ENCODE measurements at places on chromosomes 2 and 18. TPM values are rescaled to one million over a fixed set of nuclear protein-coding genes. Genes with fewer than 3 reads are reported as not detected.

GRCh38 chr2:24410976-24411375 is 50.6 kb upstream of the ITSN2 start:
- no peak for DNase-seq

DNA sequence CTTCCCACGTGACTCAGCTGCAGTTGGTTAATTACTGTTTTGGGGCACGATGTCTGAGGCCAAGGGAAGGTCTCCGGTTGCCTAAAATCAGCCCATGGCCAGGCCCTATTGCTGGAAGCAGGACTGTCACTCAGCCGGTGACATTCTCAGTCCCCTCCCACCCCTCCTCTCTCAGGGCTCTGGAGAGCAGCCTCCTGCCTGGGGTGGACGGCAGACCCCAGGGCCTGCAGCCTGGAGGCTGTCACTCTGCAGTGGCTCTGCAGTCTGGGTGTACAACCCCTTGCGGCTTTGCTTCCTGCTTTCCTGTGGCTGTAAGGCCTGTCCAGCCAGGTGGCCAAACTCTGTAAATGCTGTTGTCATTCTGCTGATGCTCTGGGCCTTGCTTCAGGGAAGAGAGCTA is 32.8 kb downstream of the ZBTB7C start:
- no peak for DNase-seq

GRCh38 chr2:157692768-157693167 is 64.1 kb upstream of the ACVR1C start:
- DNase-seq, result no peak

DNA sequence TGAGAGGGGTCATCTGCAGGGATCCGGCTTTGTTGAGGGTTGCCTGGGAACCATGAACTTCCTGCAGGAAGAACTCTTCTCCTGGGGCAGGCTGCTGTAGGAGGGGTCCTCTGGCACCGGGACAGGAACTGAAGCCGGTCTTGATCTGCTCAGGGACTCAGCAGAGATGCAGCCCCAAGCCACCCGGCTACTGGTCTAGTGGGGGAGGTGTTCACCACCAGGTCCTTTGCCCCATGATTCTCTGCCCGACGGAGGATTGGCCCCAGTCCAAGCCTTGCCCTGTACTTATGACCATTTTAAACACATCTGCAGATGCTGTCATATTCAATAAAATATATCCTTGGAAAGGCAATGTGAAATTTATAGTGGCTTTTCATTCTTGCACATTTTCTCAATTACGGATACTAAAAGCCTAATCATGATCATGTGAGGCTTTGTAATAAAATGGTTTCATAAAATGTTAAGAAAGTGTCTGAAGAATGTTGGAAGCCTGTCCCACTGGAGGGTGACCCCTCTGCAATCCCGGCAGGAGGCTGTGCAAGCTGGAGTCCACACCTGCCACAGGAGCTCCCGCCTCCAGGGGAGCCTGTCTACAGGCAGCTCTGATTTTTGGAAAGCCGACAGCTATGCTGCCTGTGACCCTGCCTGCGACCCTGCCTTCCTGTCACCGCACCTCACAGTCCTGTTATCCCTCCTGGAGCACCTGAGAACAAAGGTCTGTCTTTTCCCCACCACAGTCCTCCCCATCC is 98.8 kb upstream of the TAF1B start:
- no peak for DNase-seq

GRCh38 chr2:132884292-132884691 is 214.3 kb upstream of the LYPD1 start:
- DNase-seq, result no peak

GRCh38 chr2:106041150-106041549 is 153.0 kb downstream of the UXS1 start:
- DNase-seq, result no peak

DNA sequence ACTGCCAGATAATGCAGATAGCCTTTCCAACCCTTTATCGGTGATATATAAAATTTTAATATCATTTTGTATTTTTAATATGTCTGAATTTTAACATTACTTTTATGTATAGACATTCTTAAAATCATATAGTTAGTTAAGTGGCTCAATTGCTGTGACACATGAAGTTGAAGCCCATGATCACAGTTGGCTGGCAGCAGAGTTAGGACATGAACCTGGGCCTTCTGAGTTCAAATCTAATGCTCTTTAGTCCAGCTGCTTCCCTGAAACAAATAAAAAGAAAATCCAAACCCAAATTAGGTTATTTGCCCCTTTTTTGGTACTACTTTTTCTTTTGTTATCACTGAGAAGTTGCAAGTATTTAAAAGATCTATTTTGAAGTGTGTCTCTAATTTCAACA is 5.6 kb downstream of the ELP2 start:
- no peak for DNase-seq

GRCh38 chr2:106830191-106830590 is 55.8 kb downstream of the ST6GAL2 start:
- no peak for DNase-seq

DNA sequence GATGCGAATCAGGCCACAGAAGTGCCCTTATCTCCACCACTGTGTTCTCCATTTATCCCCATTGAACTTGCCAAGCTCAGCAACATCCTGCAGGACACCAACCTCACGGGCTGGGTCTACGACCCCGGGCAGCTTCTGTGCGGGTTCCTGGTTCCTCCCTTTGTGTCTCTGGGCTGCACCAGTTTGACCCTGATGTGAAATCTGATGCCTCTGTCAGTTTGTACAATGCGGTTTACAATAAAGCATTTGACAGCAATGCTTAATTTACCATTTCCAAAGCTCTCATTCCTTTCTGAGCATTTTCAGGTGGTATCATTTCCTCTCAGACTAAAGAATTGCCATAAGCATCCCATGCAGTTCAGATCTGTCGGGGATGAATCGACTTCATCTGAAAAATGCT is 3.3 kb upstream of the TMEM18 start:
- no peak for DNase-seq

GRCh38 chr2:44578471-44579093 is 216.8 kb downstream of the CAMKMT start:
- DNase-seq, result no peak

GRCh38 chr2:85933753-85934594 is 45.2 kb upstream of the ST3GAL5 start:
- DNase-seq, result no peak

DNA sequence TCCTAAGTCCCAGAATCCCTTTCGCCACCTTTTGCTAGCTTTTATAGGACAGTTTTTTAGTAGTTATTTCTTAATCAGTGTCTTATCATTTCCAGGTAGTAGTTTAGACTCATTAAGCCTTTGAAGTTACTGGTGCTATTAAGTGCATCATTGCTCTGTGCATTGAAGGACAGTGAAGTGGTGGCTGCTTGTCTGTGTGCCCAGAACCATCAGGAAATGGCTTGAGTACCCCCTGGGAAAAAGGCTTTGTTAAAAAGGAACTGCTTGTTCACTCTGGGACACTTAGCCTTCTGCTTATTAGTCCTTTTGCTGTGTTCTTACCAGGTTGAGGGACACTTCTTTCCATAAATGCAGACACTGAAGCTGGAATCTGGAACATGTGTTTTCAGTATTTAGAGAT is 30.0 kb downstream of the DTNA start:
- no peak for DNase-seq

Gene DNAJC5G
- 0.59 TPM for polyA plus RNA-seq

Gene HK2
- polyA plus RNA-seq, result 13.0 TPM

Gene SANBR
- 17.2 TPM for polyA plus RNA-seq

Gene ZNF804A
- 1.3 TPM for polyA plus RNA-seq

Measured in renal cortex interstitium (tissue), 15 donors.